ENCODE measurements at places on chromosomes 4 and X.
A peak's percentile ranks its signal among the peaks of the same experiment; 100 is the strongest.

DNA sequence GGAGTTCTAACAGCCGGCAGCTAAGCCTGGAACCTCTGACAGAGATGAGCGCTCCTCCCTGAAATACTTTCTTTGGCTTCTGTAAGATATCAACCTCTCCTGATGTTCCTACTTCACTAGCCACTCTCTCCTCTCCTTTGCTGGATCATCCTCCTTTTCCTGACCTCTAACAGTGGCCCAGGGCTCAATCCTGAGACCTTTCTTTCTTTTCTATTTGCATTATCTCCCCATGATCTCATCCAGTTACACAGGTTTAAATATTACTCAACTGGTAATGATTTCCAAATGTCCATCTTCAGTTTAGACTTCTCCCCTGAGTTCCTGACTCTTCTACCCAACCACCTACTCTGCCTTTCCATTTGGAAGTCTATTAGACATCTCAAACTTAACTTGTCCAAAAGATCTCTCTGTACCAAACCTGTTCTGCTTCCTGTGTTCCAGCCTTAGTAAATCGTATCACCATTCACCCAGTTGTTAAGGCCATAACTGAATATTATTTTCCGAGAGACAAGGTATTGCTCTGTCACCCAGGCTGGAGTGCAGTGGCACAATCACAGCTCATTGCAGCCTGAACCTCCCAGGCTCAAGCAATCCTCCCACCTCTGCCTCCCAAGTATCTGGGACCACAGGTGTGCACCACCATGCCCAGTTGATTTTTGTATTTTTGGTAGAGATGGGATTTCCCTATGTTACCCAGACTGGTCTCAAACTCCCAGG, 41.1 kb downstream of the RFC1 start:
- DNase-seq, result no peak

GRCh38 chr4:92483341-92483740, 179.6 kb downstream of the GRID2 start:
- no peak for DNase-seq

- peak; percentile 56 for DNase-seq
Measured at GRCh38 chrX:11619441-11619840, 46.3 kb downstream of the ARHGAP6 start.

DNA sequence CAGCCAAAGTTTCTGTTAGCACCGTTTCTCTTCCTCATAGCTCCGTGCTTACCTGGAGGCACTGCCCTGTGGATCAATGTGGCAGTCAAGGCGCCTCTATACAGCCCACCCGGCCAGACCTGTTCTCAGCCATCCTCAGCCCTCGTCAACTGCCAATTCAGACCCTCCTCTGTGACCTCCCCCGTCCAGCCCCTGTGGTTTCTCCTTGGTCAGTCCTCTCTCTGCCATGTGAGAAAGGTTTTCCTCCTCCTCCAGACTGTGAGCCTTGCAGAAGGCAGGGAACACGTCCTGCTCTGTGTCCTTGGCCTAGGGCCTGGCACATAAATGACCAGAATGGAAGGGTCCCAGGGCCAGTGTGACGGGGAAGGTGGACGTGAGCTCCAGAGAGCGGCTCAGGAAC, 174.6 kb upstream of the PSAPL1 start:
- no peak for DNase-seq

DNA sequence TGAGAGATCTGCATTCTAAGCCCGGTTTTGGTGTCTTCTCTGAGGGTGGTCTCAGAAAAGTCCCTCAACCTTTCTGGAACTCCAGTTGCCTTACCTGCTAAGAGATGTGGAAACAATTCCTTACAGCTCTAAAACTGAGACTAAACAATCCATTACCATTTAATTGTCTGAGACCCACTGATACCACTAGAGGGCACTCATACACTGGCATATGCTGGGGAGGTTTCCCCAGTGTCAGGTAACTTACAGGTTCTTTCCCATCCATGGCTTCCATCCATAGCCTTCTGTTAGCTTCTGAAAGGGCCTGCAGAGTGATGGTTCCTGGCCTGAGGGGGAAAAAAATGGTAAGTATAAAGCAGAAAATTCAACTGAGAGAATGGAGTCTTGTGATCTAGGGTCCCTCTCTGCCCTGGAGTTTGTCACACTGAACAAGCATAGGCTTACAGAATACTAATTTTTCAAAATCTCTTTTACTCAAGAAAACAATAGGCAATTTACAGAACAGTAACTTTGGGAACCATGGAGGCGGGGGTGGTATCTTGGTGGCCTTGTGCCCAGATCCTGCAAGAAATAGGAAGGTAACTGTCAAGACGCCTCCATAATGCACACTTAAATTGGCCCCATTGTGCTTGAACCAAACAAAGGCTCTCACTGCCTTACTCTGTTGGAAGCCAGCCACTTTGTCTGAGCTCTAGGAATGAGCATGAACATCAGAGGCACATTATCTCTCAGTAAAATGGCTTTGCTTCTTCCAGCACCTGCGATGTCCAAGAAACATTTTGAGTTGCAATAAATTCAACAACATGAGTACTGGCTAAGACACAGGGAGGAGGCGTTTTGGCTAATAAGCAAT, 236.1 kb downstream of the OPHN1 start:
- peak; percentile 10 for DNase-seq
